ENCODE measurements at places on chromosomes 1 and 21.

- DNase-seq, result no peak
Observed at GRCh38 chr21:36501589-36501892, 21.6 kb upstream of the CLDN14 start.

DNA sequence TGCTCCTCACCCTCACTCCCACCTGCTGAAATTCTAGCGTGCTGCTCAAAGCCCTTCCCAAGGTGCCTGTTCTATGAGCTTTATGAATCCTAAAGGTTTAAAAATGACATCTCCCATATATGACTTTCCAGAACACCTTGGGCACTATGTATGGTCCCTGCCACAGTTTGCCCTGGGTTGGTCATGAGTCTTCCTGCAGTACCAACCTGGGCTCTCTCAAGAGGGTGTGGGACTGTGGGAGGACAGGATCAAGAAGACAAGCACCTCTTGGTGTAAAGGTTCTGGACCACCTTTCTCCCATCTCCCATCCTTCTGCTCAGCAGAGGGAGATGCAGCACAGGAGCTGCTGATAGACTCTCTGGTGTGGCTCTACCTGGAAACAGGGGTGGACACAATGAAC, 134.1 kb downstream of the FCRL5 start:
- no peak for DNase-seq

GRCh38 chr21:28758883-28759242, 233.8 kb downstream of the LTN1 start:
- DNase-seq, result no peak

- DNase-seq, result no peak
Observed at GRCh38 chr1:203954788-203955552, 93.6 kb downstream of the SNRPE start.

DNA sequence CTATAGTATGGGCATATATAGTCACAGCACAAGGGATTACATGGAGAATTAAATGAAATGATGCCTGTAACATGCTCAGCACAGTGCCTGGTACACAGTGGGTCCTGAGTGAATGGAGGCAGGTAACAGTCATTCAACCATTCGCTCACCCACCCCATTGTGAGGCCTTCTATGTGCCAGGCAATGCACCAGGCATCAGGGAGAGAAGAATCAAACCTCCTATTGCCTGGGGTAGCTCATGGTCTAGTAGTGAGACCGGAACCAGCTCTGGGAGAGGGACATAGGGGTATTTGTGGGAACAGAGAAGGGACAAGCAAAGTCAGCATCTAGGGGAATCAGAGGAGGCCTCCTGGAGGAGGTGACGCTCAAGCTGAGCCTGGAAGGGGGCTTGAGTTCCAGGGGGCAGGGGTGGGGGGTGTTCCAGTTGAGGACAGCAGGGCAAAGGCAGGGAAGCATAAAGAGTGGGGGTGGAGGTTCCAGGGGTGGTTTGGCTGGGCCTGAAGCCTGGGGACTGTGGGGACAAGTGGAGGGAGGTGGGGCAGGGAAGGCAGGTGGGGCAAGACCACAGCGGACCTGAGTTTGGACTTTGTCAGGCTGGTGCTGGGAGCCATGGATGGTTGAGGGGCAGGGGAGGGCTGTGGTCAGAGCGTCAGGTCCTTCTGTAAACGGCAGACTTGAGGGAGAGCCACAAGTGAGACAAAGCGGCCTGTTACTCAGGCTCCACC, 591.6 kb downstream of the PTPRU start:
- no peak for DNase-seq

DNA sequence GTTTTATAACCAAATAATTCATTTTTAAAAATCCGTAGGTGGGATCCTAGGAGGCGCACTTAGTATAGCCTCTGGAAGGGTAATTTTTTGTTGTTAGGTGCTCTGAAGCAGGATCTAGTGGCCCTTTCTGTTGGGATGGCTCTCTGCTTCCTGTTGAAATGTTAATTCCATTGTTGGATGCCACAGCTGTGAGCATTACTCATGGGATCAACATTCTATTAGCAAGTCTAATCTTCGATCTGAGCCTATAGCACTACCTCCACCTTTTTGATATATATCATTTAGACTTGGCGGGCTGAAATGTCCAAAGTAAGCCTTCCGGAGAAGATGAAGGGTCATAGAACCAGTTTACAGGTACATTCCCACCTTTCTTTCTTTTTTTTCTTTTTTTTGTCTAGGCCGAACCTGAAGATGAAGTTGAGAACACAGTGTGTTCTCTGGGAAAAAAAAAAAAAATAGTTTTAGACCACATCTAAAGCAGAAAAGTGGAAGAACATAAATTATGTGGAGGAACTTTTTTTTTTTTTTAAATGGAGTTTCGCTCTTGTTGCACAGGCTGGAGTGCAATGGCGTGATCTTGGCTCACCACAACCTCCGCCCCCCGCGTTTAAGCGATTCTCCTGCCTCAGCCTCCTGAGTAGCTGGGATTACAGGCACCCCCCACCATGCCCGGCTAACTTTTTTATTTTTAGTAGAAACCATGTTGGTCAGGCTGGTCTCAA, 1.4 kb downstream of the CXADR start:
- no peak for DNase-seq

DNA sequence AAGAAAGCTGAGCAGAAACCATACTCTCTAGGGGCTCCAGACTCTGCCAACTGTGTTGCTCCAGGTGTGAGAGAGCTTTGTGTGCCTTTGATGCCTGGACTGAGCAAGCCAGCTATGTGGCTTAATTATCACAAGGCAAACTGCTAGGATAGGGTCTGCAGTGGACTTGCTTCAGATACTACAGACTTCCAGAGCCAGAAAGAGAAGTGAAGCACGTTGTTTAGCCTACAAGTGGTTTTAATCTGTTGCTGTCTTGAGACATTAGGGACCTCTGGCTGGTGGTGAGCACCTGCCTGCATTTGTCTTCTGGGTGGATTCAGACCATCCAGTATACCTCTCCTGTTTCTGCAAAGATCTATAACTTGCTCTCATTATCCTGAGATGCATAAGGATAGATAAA, 353.4 kb upstream of the PLXNA2 start:
- no peak for DNase-seq

GRCh38 chr1:107220036-107220435, 79.2 kb downstream of the NTNG1 start:
- DNase-seq, result no peak

DNA sequence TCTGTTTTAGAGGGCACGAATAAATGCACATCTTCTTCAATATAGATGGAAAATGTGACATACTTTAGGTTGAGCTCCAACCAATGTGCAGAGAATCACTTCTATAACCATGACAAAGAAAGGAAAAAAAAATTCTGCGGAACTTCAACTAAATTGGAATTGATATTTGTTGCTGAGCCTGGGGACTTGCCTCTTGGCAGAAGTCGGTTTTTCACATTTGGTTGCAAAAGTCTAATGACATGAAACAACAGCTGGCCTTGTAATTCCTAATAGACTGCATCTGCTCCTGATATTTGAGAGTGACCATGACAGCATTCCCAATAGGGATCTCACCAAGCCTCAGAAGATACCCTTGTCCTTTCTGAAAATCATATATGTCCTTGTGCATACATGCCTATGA, 112.8 kb downstream of the PRRX1 start:
- no peak for DNase-seq

All from DMS 273 treated with DMSO at 0.1 percent for 48 hours (cell line).